ENCODE measurements at places on chromosomes 5 and 9.

- no peak for DNase-seq
Measured at GRCh38 chr9:116189683-116190082, 36.1 kb downstream of the PAPPA start.

DNA sequence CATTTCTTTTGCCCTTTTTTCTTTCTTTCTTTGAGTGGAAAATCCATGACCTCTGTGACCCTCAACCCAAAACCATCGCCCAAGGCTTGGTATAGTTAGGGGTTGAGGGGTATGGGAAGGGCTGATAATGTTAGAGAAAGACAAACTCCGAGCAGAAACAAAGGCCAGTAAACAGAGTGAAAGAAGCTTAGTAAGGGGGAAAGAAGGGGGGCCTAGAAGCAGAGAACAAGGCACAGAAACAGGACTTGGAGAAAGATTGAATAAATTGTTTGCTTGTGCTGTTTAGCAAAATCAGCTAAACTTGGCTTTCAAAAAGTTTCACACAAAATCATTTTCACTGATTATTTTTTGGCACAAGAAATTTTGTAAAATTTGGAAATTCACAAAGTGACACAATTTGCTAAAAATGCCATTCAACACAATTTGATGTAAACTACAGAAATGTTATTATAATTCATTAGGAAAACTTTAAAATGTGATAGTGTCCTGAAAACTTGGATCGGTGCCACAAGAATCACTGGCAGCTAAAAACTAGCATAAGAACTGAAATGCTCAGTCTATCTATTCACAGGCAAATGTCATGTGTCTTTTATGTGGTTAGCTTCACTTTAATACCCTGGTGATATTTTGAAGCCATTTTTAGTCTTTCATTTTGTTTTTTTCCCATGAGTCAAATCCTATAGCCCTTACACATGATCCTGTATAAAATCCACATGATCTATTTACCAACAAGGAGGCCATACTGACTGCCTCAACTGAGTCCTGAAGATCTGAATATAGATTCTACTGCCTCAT lies 276.4 kb downstream of the NR2F1-AS1 start:
- no peak for DNase-seq

DNA sequence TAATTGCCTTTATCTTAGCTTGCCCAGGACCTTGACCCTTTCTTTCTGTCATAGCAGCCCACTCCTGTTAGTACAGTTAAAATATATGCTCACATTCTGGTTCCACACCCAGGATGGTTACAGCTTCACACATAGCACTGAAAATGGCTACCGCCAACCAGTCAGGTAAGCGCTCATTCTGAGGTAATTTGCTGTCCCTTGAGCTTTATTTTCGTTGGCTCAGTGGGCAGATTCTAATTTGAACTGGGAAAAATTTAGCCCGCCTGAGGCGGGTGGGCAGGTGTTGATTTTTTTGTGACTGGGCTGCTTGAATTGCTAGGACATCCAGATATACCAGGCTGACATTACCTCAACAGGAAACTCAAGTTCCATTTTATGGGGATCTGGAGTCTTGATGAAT lies 137.5 kb downstream of the KCTD16 start:
- DNase-seq: no peak

GRCh38 chr9:6495466-6495865 lies 82.5 kb downstream of the UHRF2 start:
- DNase-seq: no peak

DNA sequence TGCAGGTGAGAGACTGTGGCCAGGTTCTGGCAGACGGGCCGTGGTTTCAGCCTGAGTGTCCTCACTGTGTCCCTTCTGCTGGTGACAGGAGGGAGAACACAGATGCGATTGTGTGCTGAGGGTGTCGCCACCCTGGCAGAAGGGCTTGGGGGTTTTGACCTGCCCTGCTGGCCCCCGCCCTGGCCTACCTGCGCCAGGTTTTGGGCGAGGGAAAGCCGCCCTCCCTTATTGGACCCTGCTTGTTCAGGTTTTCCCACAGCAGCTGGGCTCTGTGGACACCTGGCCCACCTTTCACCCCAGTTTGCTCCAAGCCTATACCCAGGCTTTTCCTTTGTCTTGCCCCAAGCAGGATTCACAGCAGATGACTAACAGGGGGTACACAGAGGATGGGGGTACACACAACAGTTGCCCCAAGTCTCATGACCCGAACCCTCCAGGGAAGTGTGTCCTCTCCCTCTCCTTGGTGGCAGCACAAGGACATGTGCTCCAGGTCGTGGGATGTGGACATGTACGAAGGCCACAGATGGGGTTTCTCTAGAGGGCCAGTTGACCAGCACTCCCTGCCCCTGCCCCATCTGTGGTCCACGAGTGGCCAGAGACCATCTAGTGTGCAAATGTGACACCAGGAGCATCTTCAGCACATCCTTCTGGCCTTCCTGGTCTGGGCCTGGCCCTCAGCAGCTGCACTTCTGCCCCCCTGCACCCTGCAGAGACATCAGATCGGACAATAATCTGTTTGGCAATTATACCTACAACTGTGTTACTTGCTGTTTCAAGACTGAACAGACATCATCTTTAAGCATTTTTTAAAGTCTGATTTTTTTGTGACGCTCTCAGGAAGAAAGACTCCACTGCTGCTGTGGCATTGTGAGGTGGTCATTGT lies 265.8 kb upstream of the IRX4 start:
- DNase-seq: no peak

DNA sequence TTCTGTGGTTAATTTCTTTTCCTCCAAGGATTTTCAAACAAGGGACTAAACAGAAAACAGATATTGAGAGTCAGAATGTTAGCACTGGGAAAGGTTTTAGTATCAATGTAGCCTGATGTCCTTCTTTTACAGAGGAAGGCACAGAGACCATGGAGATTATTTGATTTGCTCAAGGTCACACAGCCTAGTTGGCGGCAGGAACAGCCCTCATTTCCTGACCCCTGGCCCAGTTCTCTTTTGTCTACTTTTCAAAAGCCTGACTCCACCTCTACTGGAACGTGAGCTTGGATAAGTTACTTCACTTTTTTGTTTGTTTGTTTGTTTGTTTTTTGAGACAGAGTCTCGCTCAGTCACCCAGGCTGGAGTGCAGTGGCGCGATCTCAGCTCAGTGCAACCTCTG lies 6.6 kb upstream of the NRG2 start:
- DNase-seq: no peak

DNA sequence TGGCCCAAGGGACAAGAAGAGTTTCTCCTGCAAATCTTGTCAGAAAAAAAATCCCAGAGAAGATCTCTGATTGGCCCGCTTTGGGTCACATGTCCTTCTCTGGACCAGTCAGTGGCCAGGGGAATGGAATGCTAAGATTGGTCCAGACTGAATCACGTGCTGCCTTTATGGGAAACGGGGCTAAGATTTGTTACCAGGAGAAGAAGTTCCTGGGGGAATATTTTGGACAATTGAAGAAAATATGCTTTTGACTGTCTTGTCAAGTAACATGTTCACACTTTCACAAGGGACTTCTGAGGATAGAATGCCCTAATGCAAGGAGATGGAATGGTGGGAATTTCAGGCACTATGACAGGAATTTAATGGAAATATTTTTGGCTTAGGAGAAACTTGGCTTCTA lies 74.1 kb upstream of the SH3PXD2B start:
- DNase-seq: no peak

DNA sequence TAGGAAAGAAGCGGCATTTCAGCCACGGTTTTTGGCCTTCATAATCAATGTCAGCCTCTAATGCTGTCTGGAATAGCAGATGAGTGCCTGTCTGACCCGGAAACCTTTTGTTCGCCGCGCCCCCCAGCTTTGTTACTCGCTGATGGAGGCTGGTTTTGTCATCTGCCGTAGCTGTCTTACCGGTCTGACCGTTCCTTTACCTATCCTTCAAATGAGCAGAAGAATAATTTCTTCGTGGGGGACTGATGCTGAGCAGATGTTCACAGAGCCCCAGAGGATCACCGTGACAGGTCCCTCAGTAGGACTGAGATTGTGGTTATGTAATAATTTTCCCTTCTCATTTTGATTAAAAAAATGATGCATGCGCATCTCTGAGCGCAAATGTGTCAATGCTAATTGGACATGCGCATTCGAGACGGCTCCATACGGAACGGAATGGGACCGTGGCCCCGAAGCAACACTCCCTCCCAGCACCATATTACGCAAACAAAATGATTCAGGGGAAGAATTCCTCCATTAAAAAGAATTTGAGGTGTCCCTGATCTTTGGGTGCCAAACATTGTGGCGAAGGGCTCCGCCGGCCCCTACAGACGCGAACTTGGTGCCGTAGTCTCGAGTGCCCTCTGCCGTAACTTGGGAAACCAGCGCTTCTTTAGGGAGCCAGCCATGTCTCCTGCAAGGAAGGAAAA lies 27.6 kb downstream of the TLX3 start:
- no peak for DNase-seq

DNA sequence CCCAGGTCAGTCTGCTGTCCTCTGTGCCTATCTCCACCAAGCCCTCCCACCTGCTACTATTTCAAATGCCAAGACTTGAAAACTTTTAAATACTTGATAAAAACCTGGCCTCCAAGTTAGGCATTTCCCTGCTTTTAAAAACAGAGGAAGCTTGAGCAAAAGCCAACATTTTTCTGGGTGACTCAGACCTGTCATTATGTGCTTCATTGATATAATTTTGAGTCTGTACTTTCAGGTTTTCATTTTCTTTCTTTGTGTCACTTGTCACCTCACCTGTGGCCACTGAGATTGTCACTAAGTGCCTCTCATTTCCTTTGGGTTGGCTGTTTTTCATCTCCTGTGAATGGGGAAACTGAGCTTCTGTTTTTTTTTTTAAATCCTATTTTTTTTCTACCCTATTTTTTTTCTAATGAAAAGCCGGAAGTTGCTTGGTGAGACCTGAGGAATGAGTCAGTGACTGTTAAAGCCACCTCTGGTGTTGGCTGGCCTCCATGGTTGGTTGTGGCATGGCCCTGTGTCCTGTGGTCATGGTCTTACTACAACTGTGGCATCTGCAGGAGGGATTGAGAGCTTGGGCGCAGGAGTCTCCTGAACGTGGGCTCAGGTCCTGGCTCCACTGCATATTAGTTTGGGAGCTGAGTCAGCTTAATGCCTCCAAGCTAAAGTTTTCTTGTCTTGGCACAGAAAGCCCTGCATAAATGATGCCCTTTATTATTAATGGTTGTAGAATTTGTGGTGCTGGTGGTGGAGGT lies 56.7 kb downstream of the ARHGAP26 start:
- no peak for DNase-seq

GRCh38 chr5:88785746-88786565 lies 97.0 kb downstream of the MEF2C start:
- DNase-seq: no peak

DNA sequence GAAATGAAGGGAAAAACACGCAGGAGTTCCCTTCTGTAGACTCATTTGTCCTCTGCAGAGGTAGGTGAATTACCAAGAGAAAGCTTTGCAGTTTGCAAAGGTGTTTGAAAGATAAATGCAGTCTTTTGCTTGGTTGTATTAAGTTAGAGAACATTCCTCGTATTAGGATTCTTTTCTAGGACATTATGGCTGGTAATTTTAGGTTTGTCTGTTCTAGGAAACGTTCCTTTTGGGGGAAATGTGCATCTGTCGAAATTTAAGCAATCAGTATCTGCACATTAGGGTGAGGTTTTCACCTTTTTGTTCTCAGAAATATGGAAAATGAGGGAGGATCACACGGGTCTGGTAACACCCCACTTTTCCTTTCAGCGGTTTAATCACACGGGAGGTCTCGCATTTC lies 45.1 kb downstream of the GAS1 start:
- DNase-seq: no peak

DNA sequence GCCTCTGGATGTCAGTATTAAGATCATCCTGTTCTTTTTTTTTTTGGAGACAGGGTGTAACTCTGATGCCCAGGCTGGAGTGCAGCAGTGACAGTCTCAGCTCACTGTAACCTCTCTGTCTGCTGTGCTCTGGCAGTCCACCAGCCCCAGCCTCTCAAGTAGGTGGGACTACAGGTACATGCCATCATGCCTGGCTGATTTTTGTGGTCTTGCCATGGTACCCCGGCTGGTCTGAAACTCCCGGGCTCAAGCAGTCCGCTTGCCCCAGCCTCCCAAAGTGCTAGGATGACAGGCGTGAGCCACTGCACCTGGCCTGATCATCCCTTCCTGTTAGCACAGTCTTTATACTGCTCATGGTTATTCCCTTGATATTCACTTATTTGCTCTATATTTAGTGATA lies 3.5 kb downstream of the KDM4C start:
- no peak for DNase-seq

- no peak for DNase-seq
Measured at GRCh38 chr9:125559194-125559593, 147.8 kb downstream of the MAPKAP1 start.

GRCh38 chr9:134130503-134131375 lies 5.1 kb upstream of the WDR5 start:
- no peak for DNase-seq

- DNase-seq: no peak
Measured at GRCh38 chr9:93305497-93306020, 121.6 kb downstream of the WNK2 start.

DNA sequence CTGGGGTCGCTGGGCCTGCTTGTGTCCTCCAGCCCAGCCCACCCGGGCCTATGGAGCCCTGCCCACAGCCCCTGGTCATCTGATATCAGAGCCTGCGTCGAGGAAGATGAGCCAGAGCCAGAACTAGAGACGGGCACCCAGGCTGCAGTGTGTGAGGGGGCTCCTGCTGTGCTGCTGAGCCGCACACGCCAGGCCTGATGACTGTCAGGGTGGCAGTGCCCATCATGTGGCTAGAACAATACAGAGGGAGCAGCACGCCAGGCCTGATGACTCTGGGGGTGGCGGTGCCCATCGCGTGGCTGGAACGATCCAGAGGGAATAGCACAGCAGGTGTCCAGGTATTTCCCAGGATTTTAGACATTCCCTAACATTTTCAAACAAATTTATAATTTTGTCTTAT lies 9.2 kb upstream of the LRRC14B start:
- DNase-seq: no peak

- no peak for DNase-seq
Measured at GRCh38 chr9:5230554-5230953, 665 bp upstream of the INSL4 start.

DNA sequence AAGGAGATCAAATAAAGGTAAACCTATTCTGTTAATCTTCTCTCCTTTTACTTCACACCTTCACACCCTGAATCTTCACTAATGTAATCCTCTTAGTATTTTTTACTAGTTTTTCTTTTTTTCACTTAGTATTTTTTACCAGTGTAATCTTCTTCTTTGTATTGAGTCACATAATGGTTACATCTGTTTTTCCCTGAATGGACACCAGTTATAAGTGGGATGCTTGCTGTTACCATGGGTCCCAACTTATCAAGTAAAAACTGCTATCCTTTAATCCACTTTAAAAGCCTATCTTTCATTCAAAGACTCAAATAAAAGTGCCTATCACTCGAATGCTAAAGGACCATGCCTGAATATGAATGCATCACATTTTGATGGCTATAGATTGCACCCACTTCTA lies 15.1 kb downstream of the ZFAND5 start:
- no peak for DNase-seq

- DNase-seq: no peak
Measured at GRCh38 chr9:69573651-69574050, 98.5 kb downstream of the APBA1 start.

GRCh38 chr9:32579706-32580331 lies 6.9 kb upstream of the NDUFB6 start:
- peak; percentile 51 for DNase-seq

GRCh38 chr9:130563797-130564196 lies 15.6 kb upstream of the FUBP3 start:
- DNase-seq: no peak

GRCh38 chr5:36739751-36740221 lies 133.4 kb downstream of the SLC1A3 start:
- DNase-seq: no peak
